ENCODE measurements at places on chromosomes 16 and 17. TPM values are rescaled to one million over a fixed set of nuclear protein-coding genes. Genes with fewer than 3 reads are reported as not detected.

GRCh38 chr17:2157675-2158395 lies 102.9 kb downstream of the HIC1 start:
- no peaks in the 10 kb centered on the region for H3K27me3 ChIP-seq
- H3K27ac ChIP-seq: no peak overlapping the region
- no peak overlapping the region for H3K4me3 ChIP-seq
- H3K4me1 ChIP-seq: no peaks in the 10 kb centered on the region
- no peak for DNase-seq

GRCh38 chr17:76427501-76428231 lies 25.3 kb downstream of the UBE2O start:
- H3K4me1 ChIP-seq: no peaks in the 10 kb centered on the region
- no peak overlapping the region for H3K4me3 ChIP-seq
- no peaks in the 10 kb centered on the region for H3K36me3 ChIP-seq
- no peak overlapping the region for H3K27ac ChIP-seq

Gene MEFV
- total RNA-seq: 0.42 TPM

Gene TBC1D3G
- total RNA-seq: not detected

Gene RAP1GAP2
- 9.9 TPM for total RNA-seq

Gene C16orf95
- 1.6 TPM for total RNA-seq
